ENCODE measurements at places on chromosomes 6 and 20.

DNA sequence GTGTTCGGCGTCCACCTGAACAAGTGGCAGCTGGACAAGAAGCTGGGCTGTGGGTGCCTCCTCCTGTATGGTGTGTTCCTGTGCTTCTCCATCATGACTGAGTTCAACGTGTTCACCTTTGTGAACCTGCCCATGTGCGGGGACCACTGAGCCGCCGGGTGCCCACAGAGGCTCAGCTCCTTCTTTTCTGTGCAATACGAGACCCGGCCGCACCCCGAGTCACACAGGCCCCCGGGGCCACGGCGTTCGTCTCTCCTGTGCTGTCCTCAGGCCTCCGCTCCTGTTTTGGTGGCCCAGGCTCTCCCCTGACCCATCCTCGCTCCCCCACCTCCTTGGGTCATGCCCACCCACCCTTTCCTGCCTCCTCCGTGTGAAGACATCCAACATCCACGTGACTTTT is 37.1 kb upstream of the RIN2 start:
- no peak for DNase-seq

GRCh38 chr20:6660441-6660840 is 107.0 kb upstream of the BMP2 start:
- DNase-seq = no peak

- DNase-seq = no peak
These were observed 36.9 kb downstream of the CBFA2T2 start for GRCh38 chr20:33526769-33527168.

GRCh38 chr6:30154709-30155519 is 6.1 kb downstream of the TRIM10 start:
- DNase-seq = no peak

DNA sequence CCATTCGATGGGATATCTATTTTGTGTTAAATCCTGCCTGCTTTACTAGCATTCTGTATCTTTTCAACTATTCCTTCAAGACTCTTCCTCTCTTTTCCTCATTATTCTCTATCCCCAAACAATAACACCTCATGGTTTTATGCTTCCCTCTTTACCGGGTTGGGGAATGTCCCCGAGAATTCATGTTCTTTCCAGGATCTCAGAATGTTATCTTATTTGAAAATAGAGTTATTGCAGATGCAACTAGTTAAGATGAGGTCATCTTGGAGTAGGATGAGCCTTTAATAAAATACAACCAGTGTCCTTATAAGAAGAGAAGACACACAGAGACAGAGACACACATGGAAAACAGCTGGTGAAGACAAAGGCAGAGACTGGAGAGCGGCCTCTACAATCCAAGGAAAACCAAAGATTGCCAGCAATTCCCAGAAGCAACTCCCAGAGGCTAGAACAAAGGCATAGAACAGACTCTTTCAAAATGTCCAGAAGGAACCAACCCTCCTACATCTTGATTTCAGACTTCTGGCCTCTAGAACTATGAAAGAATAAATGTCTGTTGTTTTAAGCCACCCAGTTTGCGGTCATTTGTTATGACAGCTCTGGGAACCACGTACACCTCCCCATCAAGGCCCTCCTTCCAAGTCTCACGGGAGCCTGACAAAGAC is 126.8 kb upstream of the TNFAIP3 start:
- no peak for DNase-seq

DNA sequence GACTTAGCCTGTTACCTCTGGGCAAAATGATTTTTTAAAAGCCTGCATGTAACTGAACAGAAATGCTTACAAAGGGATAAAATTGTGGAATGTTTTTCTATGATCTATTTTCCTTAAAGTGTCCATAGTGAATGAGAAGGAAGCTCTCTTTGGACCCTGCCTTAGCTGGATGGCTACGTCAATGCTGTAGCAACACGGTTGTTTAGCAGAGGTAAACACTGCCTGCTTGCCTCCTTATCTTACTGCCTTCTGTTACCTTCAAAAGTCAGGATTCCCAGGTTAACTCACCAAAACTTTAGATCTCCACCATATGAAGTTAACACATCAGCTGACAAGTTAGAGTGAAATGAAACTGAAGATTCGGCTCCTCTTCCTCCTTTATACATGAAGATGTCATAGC is 402.6 kb downstream of the SAMD5 start:
- no peak for DNase-seq

- DNase-seq = no peak
These were observed 863.4 kb downstream of the DHX35 start for GRCh38 chr20:39825524-39825923.

- no peak for DNase-seq
These were observed 203.5 kb downstream of the UTRN start for GRCh38 chr6:144488590-144488989.

- DNase-seq = no peak
These were observed 220.9 kb downstream of the HACE1 start for GRCh38 chr6:104638841-104639290.

DNA sequence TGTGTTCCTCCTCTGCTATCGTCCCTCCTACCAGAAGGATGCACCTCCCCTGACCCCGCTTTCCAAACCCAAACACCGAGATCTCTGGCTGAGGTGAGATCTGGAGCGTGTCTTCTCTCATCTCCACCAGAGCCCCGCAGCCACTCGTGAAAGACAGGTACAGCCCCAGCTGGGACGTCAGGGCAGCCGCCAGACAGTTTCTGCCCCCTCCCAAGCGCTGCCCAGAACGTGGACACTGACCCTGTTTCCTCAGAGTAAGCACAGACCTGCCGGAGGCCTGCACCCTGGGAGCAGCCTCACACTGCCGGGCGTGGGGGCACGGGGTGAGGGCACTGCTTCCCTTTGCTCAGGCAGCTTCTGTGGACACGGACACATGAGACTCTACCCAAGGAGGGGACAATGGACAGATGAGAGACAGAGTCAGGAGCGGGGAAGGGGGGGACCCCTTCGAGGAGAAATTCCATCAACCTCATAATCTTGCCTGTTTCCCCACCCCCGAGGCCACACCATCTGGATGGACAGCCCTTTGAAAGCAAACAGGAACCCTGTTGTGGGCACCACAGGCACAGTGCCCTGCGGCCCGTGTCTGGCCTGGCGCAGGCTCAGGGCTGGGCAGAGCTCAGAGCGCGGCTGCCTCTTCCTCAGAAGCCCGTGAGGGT is 210.6 kb downstream of the DLL1 start:
- no peak for DNase-seq

DNA sequence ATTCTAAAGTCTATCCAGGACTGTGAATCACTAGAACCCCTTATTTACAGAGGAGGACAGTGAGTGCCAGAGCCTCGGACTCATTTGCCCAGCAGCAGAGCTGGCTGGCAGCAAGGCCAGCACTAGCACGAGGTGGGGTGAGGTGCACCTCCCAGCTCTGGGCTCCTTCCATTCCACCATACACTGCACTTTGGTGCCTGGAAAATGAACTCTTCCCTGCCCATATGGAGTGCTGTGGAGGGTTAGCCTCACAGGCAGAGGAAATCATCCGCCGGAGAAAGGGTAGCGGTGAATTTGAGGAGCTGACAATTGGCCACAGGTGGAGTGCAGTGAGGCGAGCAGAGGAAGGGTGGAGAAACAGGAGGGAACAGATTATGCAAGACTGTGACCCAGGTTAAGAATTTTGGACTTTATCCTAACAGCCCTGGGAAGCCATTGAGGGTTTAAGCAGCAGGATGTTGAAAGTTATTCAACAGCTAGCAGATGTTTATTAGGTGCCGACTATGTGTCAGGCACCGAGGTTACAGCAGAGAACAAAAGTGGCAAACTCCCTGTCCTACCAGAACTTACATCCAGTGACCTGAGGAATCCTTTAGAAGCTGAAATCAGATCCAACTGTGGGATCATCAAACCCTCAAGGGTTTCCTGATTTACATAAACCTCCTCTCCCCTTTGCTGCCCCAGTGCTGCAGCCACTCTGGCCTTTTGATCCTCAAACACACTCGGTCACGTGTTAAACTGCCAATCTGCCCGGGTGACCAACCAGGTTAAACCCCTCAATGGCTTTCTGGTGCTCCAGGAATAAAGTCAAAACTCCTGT is 6.2 kb downstream of the TRIM26 start:
- no peak for DNase-seq

DNA sequence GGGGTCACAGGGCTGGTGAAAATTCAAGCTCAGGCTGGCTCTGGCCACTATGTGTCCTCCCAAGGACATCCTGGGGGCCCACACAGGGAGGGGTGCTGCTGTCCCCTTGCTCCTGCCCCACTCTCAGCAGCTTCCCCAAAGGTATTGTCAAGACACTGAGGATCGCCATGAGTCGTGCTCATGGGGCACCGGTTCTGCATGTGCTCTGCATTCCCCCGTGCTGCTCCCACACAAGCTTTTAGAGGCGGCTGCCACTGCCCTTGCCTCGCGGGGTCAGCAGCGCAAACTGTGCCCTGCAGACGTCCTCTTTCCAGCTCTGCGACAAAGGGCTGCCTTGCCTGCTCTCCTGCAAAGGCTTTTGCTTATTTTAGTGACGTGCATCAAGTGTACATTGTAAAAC is 179.8 kb downstream of the ERMARD start:
- no peak for DNase-seq

- no peak for DNase-seq
These were observed 60.6 kb downstream of the SMOC2 start for GRCh38 chr6:168501561-168501960.

- DNase-seq = no peak
These were observed 574.4 kb downstream of the PRKN start for GRCh38 chr6:162153120-162153519.

DNA sequence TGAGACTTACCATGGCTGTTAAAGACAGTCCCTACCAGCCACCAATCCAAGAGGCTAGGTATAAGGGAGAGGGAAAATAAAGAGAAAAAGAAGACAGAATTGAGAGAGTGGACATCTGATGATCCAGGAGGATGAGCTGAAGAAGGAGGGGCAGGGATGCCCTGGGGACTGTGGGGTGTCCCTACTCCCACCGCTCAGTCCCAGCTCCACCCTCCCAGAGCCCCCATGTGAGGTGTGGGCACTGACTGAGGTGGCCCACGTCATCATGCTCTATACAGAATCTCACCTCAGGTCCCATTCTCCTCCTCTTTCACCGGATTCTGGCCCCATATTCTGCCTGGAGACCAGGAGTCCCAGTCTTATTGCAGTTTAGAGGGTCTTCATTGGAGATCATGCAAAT is 135.7 kb downstream of the KLHL32 start:
- DNase-seq = no peak

GRCh38 chr6:29845405-29846006 is 17.9 kb downstream of the HLA-G start:
- DNase-seq = peak; percentile 46

- DNase-seq = no peak
These were observed 116.5 kb downstream of the SAMD5 start for GRCh38 chr6:147624946-147625515.

GRCh38 chr6:5566718-5567117 is 305.4 kb downstream of the FARS2 start:
- DNase-seq = no peak

GRCh38 chr6:85298553-85298952 is 151.3 kb upstream of the NT5E start:
- no peak for DNase-seq

GRCh38 chr6:130178692-130179091 is 44.1 kb downstream of the SAMD3 start:
- DNase-seq = no peak

GRCh38 chr6:25336996-25337395 is 57.8 kb downstream of the CARMIL1 start:
- no peak for DNase-seq

Data from stimulated activated CD4-positive, alpha-beta T cell treated with anti-CD3 and anti-CD28 coated beads, Interleukin-15, amount 100 ng/mL, for 48 hours (primary cell).